ENCODE measurements at places on chromosomes 2 and 18.
A peak's percentile ranks its signal among the peaks of the same experiment; 100 is the strongest.

DNA sequence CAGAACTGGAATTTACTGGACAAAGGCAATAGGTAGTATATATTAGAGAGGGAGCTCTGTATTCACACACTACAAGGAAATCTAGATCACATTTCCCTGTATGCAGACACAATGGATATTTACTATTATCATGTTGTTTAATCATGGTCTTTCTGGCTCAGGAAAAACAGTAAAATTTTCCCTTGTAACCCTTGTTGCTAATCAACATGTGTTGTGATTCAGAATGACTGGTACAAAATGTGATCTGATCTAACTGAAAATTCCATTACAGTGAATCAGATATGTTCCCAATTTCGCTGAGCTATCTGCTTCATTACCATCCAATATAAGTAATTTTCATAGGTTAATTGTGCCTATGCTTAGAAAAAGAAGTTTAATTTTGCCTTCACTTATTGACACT lies 1109.7 kb downstream of the LRP1B start:
- DNase-seq, result no peak

- no peak for DNase-seq
Measured at GRCh38 chr2:239866350-239866749, 158.8 kb downstream of the NDUFA10 start.

- no peak for DNase-seq
Measured at GRCh38 chr18:37965572-37965970, 400.0 kb upstream of the CELF4 start.

GRCh38 chr2:28359222-28360057 lies 33.2 kb upstream of the FOSL2 start:
- peak; percentile 83 for DNase-seq

DNA sequence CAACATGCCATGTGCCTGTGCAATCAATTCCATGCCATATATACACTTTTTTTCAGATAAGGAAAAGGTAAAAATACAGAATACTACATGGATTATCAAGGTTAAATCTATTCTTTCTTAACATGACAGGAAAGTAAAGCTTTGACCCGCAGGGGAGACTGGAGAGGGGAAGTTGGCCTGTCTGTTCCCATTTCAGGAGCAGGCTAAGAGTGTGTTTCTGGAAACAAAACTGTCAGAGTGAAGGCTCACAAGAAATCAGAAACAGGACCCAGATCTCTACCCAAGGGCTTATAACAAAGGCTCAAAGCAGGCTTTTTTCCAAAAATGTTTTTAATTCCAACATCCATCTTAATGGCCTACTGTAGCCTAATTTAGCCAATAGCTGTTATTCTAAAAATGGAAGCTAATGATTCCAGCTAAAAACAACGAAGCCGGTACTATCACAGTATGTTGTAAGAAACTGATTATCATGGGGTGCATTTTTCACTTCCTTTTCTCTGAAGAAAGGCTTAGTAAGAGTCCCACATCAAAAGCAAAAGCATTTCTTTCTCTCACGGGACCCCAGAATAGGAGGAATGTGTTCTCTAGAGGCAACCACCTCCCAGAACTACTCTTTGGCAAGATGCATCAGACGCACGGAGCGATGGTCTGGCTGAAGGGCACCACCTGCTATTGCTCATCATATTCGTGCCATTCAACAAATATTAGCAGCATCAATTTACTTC lies 41.4 kb downstream of the FECH start:
- no peak for DNase-seq

DNA sequence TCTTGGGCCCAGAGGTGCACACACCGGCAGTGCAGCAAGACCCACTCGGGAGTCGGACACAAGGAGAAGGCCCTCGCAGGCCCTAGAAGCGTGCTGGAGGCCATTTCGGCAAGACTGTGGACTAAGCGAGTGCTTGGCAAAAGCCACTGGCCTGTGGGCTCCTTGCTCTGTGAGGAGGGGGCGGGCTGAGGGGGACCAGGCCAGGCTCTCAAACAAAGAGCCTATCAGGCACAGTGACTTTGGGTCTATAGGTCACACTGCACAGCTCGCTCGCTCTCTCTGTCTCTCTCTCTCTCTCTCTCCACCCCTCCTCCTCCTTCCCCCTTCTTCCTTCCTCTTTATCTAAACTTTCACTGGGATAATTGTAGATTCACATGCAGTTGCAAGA lies 23.6 kb upstream of the ZCCHC2 start:
- DNase-seq, result no peak

GRCh38 chr18:25563816-25564683 lies 212.1 kb upstream of the ZNF521 start:
- no peak for DNase-seq

- DNase-seq, result no peak
Measured at GRCh38 chr2:101295895-101296294, 12.6 kb downstream of the RNF149 start.

DNA sequence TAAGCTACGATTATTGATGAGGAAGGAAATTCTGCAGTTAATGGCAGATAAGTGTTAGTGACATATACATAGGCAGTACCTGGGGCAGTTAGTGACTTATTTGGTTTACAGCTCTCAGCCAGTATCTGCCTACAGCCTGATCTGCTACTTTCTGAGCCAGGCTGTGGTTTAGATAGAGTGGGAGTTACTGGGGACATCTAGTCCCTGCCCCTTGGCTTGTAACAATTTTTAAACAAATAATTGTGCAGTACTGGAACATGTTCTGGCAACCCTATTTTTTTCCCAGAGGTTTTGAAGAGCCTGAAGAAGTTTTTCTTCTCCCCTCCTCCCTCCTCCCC lies 2.3 kb downstream of the KIF5C start:
- DNase-seq, result no peak

- DNase-seq, result no peak
Measured at GRCh38 chr2:132815516-132815915, 145.5 kb upstream of the LYPD1 start.

GRCh38 chr2:149661844-149662243 lies 74.3 kb upstream of the MMADHC start:
- no peak for DNase-seq

DNA sequence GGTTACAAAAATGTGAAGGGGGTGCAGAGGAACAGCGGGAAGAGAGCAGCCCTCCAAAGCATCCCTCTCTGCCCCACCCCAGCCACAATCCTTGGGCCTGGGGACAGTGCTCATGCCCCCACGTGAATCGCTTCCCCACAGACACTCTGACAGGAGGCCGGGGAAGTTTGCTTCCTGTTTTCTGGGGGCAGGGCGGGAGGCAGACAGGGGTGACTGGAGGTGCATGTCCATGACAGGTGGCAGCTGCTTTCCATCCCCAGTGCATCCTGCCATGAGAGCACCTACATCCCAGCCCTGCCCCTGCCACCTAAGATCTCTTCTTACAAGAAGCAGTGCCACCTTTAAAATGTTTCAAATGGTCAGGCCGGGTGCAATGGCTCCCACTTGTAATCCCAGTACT lies 47.2 kb upstream of the UBE2F start:
- no peak for DNase-seq

GRCh38 chr18:40048886-40049650 lies 1906.0 kb upstream of the PIK3C3 start:
- no peak for DNase-seq

DNA sequence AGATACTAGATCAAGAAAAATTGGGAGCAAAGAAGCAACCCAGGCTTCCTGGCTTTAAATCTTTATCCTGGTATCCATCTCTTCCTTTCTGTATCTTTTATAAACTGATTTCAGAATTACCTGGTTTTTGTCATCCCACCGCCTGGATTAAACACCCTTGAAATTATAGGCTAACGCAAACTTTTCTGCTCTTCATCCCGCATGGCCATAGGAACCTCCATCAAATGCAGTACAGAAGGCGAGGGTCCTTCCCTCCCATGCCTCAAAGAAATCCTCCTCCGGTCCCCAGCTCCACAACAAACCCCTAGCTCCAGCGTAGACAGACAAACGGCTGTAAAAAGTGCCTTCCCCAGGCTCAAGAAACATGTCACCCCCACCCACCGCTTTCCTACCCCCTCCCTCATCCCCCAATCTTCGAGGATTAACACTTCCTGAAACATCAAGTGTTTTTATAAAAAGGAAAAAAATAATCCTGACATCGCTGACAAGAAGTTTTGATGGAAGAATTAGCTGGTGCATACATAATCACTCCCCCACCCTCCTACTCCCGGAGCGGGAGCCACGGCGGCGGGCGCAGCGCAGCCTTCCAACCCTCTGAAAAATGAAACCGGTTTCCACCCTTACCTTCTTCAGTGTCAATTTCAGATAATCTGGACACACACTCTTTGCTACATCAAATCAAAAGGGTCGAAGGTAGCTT lies 7.6 kb downstream of the DLX1 start:
- DNase-seq, result no peak

- no peak for DNase-seq
Measured at GRCh38 chr2:120437604-120438000, 91.7 kb downstream of the INHBB start.

DNA sequence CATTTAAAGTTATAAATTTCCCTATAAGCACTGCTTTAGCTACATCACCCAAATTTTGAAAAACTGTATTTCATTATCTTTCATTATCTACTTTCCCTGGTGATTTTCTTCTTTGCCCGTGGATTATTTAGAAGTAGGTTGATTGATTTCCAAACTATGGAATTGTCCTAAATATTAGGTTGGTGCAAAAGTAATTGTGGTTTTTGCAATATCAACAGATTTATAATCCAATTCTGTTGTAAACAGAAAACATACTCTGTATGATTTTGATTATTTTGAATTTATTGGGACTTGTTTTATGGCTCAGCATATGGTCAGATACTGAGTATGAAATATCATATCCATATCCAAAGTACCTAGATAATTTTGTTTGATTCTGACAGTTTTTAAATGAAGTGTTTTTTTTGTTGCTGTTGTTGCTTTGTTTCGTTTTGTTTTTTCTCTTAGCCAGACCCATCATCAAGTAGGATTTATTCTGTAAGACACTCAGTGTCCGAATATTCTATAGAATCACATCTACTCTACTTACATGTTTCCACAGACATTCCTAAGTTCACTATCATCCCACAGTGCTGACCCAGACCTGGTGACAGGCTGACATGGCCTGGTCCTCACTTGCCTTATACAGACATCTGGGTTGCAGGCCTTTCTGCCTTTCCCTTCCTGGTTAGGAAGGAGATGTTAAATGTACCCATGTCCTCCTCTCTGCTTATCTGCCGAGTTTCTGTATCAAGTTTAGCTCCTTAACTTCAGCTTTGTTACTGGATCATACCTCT lies 2.1 kb upstream of the TRABD2A start:
- no peak for DNase-seq

- DNase-seq, result no peak
Measured at GRCh38 chr18:75360215-75360614, 67.3 kb downstream of the SMIM21 start.

- DNase-seq, result no peak
Measured at GRCh38 chr2:203870941-203871340, 3.4 kb downstream of the CTLA4 start.

DNA sequence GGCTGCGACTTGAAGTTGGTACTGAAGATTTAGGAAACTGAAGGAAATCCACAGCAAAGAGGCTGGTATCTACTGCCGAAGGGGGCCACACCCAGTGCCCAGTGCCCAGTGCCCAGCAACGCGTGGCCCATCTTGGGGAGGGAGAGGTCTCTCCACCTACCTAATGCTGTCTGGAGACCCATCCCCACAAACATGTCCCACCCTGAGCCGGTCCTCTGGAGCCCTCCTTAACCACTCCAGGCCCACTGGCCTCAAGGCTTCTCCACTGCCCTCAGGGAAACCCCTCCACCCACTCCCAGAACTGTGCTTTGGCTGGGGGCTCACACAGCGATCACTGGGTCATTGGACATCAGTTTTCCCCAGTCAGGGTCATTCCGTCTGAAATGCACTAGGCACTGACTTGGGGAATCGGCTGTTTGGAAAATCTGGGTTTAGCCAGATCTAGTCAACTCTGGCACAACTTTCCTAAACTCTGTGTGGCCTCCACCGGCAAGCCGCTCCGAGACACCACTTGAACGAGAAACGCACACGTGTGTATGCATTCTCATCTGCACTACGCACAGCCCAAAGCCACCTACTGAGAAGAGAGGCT lies 20.1 kb downstream of the GPR55 start:
- DNase-seq, result no peak

GRCh38 chr2:173187941-173188788 lies 112.5 kb downstream of the MAP3K20 start:
- no peak for DNase-seq

DNA sequence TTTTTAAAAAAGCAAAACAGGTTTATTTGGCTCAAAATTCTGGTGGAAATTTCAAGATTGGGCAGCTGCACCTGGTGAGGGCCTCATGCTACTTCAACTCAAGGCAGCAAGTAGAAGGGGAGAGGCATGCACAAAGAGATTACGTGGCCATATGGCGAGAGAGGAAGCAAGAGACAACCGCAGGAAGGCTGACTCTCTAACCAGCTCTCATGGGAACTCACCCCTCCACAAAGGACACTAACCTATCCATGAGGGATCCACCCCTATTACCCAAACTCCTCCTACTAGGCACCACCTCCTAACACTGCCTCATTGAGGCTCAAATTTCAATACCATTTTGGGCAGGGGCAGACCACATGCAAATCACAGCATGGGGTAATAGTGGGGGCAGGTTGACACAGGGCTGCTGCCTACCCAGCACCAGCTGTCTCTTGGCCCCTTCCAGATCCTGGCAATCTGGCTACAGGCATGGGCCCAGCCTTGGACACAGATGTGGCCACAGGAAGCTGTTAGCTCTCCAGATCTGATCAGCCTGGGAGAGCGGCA lies 2.0 kb upstream of the CAPN10 start:
- peak; percentile 86 for DNase-seq

GRCh38 chr2:231084565-231084964 lies 27.9 kb downstream of the PSMD1 start:
- DNase-seq, result no peak

- DNase-seq, result no peak
Measured at GRCh38 chr18:79961527-79962291, 2.7 kb upstream of the HSBP1L1 start.

GRCh38 chr2:147027436-147027835 lies 817.4 kb upstream of the ACVR2A start:
- no peak for DNase-seq

DNA sequence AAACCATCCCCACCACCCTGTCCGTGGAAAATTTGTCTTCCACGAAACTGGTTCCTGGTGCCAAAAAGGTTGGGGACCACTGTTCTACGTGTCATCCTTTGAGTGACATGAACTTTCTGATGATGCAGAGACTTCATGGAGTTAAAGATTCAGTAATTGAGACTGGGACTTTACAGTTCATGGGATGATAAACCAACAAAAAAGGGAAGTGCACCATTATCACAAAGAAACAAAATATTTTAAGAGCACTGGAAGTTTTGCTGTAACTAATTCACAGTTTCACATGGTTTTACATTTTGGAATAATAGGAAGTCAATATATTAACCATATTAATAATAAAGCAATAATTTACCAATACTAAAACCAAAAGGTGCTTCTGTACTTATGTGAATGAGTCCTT lies 126.8 kb downstream of the AQP4 start:
- no peak for DNase-seq

- DNase-seq, result peak; percentile 28
Measured at GRCh38 chr18:49813069-49813318, 339 bp downstream of the ACAA2 start.

- no peak for DNase-seq
Measured at GRCh38 chr2:160533482-160533881, 39.9 kb upstream of the RBMS1 start.

GRCh38 chr2:43078781-43079755 lies 147.3 kb downstream of the ZFP36L2 start:
- DNase-seq, result no peak

- DNase-seq, result peak; percentile 83
Measured at GRCh38 chr2:29921560-29921915, at the start of gene ALK. Gene ALK (minus strand): TSS chr2:29921586. CDS start chr2:29920659, 927 bp downstream.

GRCh38 chr2:20190170-20190569 lies 34.8 kb downstream of the SDC1 start:
- no peak for DNase-seq

- no peak for DNase-seq
Measured at GRCh38 chr2:126827371-126827770, 71.3 kb upstream of the TEX51 start.

GRCh38 chr2:121220995-121221394 lies 64.0 kb downstream of the TFCP2L1 start:
- DNase-seq, result no peak
